ENCODE measurements at places on chromosomes 2 and 18. TPM values are rescaled to one million over a fixed set of nuclear protein-coding genes. Genes with fewer than 3 reads are reported as not detected.

TUBB6 gene
- total RNA-seq: 0.48 TPM

- peaks cover 44% of the 10 kb centered on the region for H3K36me3 ChIP-seq
- no peak overlapping the region for H3K4me3 ChIP-seq
- DNase-seq: no peak
These were observed 34.1 kb downstream of the SLC66A2 start for GRCh38 chr18:79917169-79917852.

DYSF gene
- total RNA-seq: not detected

GRCh38 chr18:13435586-13436333 is 217.2 kb downstream of the LDLRAD4 start:
- peaks cover 9% of the 10 kb centered on the region for H3K4me1 ChIP-seq
- no peak for DNase-seq
- H3K4me3 ChIP-seq: no peak overlapping the region
- H3K36me3 ChIP-seq: no peaks in the 10 kb centered on the region

LONRF2 gene
- total RNA-seq: not detected

ASB18 gene
- not detected for total RNA-seq

POTEJ gene
- total RNA-seq: not detected

DOCK10 gene
- total RNA-seq: 0.76 TPM

COLEC11 gene
- total RNA-seq: not detected

- H3K27ac ChIP-seq: no peak overlapping the region
- H3K36me3 ChIP-seq: no peaks in the 10 kb centered on the region
- H3K27me3 ChIP-seq: no peaks in the 10 kb centered on the region
- H3K4me1 ChIP-seq: no peaks in the 10 kb centered on the region
- no peak overlapping the region for H3K4me3 ChIP-seq
- peak; percentile 41 for DNase-seq
These were observed 99.9 kb downstream of the GALNT14 start for GRCh38 chr2:31038385-31038784.

DNA sequence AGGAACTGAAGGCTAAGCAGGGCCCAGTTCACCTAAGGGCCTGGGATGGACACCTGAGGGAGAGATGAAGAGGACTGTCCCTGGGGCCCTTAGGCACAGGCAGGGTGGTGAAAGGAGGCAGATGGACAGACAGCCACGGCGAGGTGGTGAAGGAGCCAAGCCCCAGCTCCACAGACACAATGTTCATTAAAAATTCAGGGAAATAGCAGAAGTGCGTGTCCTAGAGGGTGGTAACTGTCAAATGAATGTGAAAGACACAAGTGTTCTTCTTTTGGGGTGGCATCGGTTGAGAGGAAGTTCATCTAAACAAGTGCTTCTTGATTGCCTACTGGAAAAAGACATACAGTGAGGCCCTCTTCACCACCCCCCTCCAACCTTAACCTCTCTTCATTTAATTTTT is 76.2 kb upstream of the SIX2 start:
- no peaks in the 10 kb centered on the region for H3K27me3 ChIP-seq
- no peak for DNase-seq
- no peak overlapping the region for H3K27ac ChIP-seq
- peaks cover 36% of the 10 kb centered on the region for H3K4me1 ChIP-seq
- no peaks in the 10 kb centered on the region for H3K36me3 ChIP-seq

All from Karpas-422 (cell line).